HS-27A (cell line): ENCODE measurements at places on chromosomes 11 and 22.

GRCh38 chr11:14306481-14306880, 52.5 kb downstream of the RRAS2 start:
- no peak for DNase-seq

- DNase-seq: no peak
Observed at GRCh38 chr11:1644601-1645356, 15.2 kb downstream of the KRTAP5-5 start.

GRCh38 chr11:47156333-47156732, 20.3 kb downstream of the ARFGAP2 start:
- no peak for DNase-seq

DNA sequence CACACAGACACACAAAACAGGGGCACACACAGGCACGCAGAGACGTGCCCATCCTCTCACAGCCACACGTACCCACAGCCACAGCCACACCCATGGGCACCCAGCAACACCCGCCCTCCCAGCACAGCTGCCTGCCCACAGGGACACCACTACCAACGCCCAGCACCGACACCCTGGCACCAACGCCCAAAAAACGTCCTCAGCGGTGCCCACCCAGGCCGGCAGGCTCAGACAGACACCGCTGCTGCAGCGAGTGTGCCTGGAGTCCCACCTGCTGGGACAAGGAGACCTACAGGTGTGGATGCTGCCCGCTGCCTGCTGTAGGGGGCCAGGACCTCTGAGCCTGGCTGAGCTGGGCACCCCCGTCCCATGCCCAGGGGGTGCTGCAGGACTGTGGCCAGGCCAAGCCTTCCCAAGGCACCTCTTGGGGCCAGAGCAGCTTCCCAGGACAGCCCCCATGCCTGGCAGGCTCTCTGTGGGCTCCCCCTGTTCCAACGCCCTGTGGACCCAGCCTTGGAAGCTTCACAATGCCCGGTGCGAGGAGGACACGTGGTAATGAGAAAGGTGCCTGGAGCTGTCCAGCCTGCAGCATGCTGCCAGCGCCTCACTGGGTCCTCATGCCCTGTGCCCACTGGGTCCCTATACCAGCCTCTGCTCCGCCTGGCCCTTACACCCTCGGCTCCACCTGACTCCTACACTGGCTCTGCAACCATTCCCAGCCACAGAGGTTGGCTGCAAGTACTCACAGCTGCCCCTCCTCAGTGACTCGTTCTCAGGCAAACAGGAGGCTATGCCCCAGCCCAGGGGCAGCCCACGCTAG, 45.8 kb upstream of the TH start:
- no peak for DNase-seq

GRCh38 chr22:27499121-27499520, 302.4 kb downstream of the MN1 start:
- DNase-seq: no peak

GRCh38 chr22:37057226-37057625, 5.7 kb downstream of the KCTD17 start:
- DNase-seq: no peak
